Stimulated activated CD4-positive, alpha-beta T cell treated with anti-CD3 and anti-CD28 coated beads, Interleukin-4, amount 100 ng/mL, for 1 hour (primary cell): ENCODE measurements at places on chromosomes 4 and X.

GRCh38 chr4:146477054-146477453 lies 44.7 kb downstream of the SLC10A7 start:
- DNase-seq: no peak

DNA sequence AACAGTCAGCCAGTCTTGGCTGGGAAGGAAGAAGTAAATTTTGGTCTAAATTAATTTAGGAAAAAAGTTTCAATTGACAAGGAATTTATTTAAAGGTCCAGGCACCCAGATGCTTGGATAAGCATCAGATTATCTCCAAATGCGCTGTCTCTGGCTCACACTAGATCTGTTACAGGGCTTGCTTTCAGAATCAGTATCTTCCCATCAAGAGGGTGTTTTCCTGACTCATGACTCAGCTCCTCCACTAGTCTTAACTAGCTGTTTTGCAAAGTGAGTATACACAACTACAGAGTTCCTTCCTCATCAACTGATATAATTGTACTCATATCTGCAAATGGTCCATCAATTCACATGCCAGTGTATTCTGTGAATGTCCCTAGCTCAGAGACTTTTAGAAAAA lies 482.1 kb upstream of the CPEB2 start:
- no peak for DNase-seq

DNA sequence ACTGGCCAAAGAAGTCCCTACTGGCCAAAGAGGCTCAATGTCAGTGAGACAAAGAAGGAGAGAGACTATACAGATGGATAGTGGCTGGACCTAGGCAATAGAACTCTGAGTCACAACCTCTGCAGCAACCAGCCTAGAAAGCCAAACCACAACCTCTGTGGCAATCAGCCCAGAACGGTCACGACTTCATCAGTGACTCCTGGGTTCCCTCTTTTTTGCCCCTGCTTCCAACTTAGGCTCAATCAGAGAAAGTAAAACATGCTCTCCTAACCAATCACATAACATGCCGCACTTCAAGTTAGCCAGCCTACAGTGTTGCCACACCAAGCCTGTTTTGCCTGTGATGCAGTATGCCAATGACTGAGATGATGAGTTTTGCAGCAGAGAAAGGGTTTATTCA lies 203.4 kb downstream of the ANAPC10 start:
- DNase-seq: no peak

GRCh38 chr4:44446801-44447562 lies 1.6 kb downstream of the KCTD8 start:
- no peak for DNase-seq

DNA sequence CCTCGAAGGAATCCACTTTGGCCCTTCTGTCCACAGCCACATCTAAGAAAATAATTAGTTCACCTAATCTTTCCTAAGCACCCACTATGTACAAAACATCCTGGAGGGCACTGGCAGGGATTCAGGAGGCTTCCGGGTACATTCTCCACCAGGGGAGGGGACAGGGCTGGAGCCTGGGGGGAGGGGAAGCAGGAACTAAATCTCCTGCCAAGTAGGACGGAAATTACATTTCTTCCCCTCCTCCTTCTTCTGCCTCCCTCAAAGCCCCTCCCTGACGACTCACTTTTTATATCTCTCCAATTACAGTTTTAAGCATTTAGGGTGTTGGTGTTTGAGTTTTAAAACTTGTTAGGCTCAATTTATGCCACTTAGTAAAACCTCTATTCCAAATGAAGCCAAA lies 203.1 kb downstream of the BCOR start:
- DNase-seq: no peak

- DNase-seq: no peak
Observed at GRCh38 chrX:48823053-48823452, 3.3 kb upstream of the ERAS start.

DNA sequence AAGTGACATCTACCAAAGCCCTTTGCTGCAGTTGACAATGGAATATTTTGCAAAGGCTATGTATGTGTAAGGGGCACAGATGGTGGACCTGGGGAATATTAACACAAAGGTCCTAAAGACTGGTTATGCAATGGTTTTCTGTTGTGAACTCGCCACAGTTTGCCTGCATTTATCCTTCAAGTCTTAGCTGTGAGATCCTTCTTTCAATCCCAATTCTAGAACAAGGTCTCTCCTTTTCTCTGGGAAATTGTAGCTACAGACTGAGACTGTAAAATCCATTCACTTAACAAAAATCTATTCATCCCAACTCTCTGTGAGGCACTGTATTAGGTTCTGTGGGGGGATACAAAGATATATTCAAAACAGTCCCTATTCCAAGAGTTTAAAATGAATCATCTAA lies 250.4 kb downstream of the GPM6A start:
- no peak for DNase-seq

DNA sequence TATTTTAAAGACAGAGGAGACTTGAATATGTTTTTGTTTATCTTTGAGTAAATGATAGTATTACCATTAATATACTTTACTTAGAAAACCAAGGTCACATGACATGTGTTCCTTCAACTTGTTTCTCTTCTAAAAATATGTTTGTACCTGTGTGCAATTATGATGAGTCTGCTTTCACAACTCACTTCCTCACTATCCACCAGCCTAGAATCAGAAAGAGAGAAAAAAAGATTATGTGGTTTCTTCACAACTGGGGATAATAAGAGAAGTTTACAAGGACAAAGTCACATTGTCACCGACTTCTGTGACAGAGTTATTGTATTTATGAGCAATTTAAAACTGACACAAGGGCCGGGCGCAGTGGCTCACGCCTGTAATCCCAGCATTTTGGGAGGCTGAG lies 1112.1 kb downstream of the RPA4 start:
- no peak for DNase-seq

DNA sequence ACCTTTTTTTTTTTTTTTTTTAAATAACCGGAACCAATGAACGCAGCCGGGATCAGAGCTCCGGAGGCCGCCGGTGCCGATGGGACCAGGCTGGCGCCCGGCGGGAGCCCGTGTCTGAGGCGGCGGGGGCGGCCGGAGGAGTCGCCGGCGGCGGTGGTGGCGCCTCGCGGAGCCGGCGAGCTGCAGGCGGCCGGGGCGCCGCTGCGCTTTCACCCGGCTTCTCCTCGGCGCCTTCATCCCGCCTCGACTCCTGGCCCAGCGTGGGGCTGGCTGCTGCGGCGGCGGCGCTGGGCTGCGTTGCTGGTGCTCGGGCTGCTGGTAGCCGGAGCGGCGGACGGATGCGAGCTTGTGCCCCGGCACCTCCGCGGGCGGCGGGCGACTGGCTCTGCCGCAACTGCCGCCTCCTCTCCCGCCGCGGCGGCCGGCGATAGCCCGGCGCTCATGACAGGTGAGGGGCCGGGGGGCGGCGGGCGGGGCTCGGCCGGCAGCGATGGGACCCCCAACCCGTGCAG lies 337 bp downstream of the STIM2 start:
- DNase-seq: peak; percentile 56

DNA sequence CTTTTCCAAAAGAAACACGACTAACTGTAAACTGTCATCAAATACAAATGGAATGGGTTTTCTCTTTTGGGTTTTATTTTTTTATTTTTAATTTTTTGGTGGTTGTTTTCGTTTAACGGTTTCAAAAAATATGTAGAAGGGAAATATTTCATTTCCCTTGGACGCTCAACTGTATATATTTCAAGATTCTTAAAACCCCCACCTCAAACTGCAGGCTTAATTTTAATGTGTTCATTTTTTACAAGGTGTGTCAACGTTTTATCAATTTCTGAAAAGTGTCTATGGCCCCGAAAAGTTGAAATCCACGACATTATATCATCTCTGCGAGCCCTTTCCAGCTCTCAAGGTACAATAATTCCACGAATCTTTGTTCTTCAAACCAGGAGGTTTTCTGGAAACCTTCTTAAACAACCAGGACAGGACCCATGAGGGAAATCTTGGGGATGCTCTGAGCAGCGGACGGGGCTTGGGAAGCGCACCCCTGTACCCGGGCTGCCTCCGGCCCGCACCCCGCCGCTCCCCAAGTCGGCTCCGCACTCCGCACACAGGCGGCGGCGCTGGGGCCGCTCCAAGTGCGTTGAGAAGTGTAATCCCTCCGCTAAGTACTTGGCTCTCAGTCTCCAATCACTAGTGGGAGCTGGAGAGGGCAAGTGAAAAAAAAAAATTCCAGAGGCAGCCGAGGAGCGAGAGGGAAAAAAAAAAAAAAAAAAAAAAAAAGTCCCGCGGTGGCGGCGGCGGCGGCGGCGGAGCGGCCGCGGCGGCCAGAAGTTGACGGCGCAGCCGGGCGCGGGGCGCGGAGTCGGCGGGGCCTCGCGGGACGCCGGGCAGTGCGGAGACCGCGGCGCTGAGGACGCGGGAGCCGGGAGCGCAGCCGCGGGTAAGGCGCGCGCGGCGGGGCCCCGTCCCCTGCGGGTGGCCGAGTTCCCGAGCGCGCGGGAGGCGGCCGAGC lies at the start of gene BMPR1B:
Gene BMPR1B, plus strand, starts transcription at position 764 of the 949 bp plus-strand sequence. CDS start 346,470 bp downstream, outside the sequence.
- DNase-seq: no peak

DNA sequence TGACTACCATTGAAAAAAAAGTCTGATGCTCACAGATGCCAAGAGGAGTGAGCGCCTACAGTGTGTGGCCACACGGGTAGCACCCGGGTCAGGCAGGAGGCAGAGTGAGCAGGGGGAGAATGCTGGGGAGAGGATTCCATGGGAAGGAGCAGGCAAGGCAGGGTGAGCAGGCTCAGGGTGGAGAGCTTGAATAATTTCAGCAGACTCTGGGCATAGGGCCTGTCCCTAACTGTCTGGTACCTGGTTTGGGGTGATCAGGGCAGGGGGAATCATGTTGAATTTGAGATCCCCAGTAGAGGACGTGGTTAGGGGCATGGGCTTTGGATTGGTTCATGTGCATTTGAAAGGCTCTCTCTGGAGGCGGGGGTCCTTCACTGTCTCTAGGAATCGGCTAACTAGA lies 51.2 kb upstream of the TLR3 start:
- DNase-seq: no peak
